ENCODE measurements at places on chromosomes 13 and 19. TPM values are rescaled to one million over a fixed set of nuclear protein-coding genes. Genes with fewer than 3 reads are reported as not detected.

The ZNF490 gene
- 10.6 TPM for total RNA-seq

DNA sequence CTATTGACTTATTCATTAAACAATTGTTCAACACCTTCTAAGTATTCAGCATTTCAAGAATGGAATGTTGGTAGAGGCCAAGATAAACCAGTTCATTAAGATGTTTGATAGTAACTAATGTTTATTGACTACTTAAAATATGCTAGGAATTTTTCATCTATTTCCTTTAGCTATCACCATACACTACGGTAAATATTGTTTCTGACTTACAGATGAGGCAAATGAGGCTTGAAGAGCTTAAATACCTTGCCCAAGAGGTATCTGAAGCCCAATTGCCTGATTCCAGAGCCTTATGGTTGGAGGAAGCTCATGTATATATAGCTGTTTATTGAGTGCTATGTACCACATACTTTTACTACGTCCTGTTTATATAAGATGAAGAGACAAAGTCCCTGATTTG, 286.2 kb downstream of the NDFIP2 start:
- DNase-seq = no peak

The MCF2L gene
- 17.5 TPM for total RNA-seq

The RYR1 gene
- total RNA-seq = 6.2 TPM

DNA sequence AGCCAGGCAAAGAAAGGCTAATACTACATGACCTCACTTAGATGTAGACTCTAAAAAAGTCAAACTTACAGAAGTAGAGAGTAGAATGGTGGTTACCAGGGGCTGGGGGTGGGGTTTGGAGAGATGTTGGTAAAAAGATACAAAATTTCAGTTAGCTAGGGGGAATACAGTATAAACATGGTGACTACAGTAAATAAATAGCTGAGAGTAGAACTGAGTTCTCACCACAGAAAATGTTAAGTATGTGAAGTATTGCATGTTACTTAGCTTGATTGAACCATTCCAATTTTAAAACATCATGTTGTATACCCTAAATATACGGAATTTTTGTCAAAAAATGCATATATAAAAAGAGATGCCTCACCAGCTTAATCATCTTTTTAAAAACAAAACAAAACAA, 67.5 kb upstream of the DOCK9 start:
- no peak for DNase-seq
